ENCODE measurements at places on chromosomes 1 and 21.
A peak's percentile ranks its signal among the peaks of the same experiment; 100 is the strongest.

- H3K4me3 ChIP-seq, result no peak overlapping the region
- no peak for DNase-seq
- peaks cover 6% of the 10 kb centered on the region for H3K36me3 ChIP-seq
- no peaks in the 10 kb centered on the region for H3K4me1 ChIP-seq
Observed at GRCh38 chr1:2074944-2075740, 24.9 kb downstream of the PRKCZ start.

GRCh38 chr21:43632373-43632905 lies 26.8 kb downstream of the HSF2BP start:
- no peak overlapping the region for H3K27ac ChIP-seq
- no peaks in the 10 kb centered on the region for H3K27me3 ChIP-seq
- no peak overlapping the region for H3K4me3 ChIP-seq
- H3K36me3 ChIP-seq, result no peaks in the 10 kb centered on the region

- no peaks in the 10 kb centered on the region for H3K27me3 ChIP-seq
- no peaks in the 10 kb centered on the region for H3K36me3 ChIP-seq
- H3K4me3 ChIP-seq, result no peak overlapping the region
- no peak for DNase-seq
- H3K27ac ChIP-seq, result no peak overlapping the region
Observed at GRCh38 chr1:211613108-211613947, 34.4 kb upstream of the SLC30A1 start.

DNA sequence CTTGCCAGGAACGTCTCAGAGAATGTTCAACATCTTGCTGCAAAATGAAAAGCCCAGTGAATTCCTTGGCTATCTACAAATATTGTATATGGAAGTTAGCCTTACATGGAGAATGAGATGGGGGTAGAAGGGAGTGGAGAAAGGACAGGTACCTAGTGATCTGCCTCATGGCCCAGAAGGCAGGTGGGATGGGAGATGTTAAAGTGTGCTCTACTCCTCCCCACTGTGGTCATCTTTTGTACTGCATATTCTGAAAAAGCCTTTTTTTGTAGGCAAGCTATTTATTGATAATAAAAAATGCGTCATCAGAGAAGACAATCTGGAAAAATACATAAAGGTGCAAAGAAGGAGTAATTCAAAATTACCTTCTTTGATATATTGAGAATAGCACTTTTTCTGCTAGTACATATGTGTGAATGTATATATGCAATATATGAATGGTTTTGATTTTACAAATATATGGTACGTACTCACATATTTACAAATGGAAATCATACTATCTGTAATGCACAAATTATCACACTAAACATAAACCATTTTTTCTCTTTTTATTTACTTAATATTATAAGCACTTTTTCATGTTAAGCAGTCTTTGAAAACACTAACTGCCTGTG lies 19.1 kb upstream of the SLC5A9 start:
- DNase-seq, result peak; percentile 23
- H3K27ac ChIP-seq, result no peak overlapping the region
- H3K27me3 ChIP-seq, result peaks cover 11% of the 10 kb centered on the region
- no peaks in the 10 kb centered on the region for H3K36me3 ChIP-seq
- H3K4me1 ChIP-seq, result no peaks in the 10 kb centered on the region

- H3K27me3 ChIP-seq, result no peaks in the 10 kb centered on the region
- no peaks in the 10 kb centered on the region for H3K36me3 ChIP-seq
- H3K27ac ChIP-seq, result no peak overlapping the region
- DNase-seq, result no peak
- no peak overlapping the region for H3K4me3 ChIP-seq
Observed at GRCh38 chr1:25135909-25136308, 96.4 kb downstream of the SYF2 start.
